ENCODE measurements at places on chromosomes 2 and 18.

- DNase-seq: no peak
Measured at GRCh38 chr2:50491541-50492476, 540.1 kb downstream of the NRXN1 start.

GRCh38 chr2:174344716-174345461 is 10.1 kb downstream of the SP9 start:
- no peak for DNase-seq

DNA sequence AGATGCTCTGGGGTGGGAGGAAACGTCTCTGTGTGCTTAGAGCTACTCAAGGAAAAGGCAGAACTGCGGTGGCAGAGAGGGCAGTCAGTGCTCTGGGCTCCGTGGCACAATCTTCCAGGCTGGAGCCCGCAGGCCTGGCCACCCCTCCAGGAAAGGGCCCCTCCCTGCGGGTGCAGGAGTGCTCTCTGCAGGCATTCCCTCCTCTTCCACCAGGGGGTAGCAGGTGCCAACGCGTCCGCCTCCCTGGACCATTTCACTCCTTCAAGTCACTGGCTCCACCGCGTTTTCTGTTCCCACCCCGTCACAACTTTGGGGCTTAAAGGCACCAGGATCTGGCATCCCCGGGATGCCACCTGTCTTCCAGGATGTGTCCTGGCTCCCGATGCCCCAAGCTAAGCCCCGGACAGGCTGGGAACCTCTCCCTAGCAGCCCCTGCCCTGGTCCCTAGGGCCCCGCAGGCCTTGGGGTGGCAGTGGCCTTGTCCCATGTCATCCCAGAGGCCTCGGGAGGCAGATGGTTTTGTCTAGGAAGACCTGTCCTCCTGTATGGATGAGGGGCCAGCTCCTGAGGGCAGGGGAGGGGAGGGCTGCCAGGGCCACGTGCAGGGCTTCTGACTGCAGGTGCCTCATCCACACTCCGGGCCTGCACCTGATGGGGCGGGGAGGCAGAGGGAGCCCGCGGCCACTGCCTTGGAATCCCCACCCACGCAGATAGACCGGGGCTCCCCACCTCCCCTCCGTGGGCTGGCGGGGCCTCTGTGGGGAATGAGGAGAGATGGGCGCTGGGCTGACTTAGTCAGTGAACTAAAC is 26.4 kb downstream of the KCNIP3 start:
- DNase-seq: no peak

GRCh38 chr2:46164529-46165301 is 132.5 kb upstream of the EPAS1 start:
- DNase-seq: no peak

DNA sequence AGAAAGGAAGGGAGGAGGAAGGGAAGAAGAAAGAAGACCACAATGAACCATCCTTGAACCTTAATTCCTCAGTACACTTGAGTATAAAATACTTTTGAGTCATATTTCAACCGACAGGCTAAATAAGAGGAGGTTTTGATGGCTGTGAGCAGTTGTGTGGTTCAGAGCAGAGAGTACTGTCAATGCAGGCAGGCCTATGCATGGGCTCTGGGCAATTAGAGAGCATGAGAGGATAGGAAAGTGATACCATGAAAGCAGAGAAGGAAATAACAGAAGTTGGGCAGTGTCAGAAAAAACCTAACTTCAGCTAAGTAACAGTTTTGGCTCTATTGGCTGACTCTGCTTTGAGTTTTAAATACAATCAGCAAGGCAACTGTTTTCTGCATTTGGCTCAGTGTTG is 123.6 kb upstream of the STK17B start:
- no peak for DNase-seq

DNA sequence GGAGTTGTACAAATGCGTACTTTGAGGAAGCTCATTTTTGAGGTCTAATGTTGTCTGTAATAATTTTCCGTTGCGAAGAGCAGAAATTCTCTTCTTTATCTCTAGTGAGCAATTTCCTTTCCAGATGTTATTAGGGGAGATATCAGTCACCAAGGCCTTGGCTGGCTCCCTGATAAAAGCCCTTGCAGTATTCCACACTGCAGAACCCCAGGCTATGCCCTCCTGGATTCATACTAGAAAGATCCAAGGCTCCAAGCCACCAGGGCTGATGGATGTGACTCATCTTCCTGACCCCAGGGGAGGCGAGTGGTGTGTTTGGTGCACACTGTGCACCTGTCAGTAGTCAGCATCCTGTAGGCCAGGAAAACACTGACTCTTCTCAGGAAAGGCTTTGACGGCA is 34.7 kb downstream of the INO80C start:
- DNase-seq: no peak

DNA sequence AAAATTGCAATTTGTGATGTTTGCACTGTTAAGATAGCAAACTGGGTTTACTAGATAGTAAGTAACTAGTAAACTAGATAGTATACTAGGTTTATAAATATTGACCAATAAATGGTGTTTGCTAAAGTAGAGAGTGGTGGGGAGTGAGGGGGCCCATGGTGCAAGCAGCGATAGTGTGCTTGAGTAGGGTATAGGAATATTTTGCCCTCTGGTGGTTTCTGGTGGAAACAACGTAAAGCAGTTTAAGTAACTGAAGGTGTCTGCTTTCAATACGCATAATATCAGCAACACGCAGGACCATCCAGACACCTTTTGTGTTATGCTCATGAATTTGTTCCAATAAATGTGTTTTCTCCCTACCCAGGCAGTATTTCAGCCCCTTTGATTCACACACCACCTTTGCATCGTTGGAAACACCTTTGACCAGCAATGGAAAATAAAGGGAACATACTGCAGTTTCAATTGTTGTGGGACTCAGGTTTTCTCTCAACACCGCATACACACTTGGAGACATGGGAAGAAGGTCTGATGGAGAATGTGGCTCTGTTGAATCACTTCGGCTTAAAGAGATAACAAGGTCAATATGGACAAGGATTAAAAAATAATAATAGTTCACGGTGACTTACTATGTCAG is 16.7 kb upstream of the STAT1 start:
- no peak for DNase-seq

- DNase-seq: no peak
Measured at GRCh38 chr2:179550214-179550613, 285.6 kb upstream of the SESTD1 start.

- no peak for DNase-seq
Measured at GRCh38 chr2:101111917-101112771, 39.0 kb downstream of the TBC1D8 start.

DNA sequence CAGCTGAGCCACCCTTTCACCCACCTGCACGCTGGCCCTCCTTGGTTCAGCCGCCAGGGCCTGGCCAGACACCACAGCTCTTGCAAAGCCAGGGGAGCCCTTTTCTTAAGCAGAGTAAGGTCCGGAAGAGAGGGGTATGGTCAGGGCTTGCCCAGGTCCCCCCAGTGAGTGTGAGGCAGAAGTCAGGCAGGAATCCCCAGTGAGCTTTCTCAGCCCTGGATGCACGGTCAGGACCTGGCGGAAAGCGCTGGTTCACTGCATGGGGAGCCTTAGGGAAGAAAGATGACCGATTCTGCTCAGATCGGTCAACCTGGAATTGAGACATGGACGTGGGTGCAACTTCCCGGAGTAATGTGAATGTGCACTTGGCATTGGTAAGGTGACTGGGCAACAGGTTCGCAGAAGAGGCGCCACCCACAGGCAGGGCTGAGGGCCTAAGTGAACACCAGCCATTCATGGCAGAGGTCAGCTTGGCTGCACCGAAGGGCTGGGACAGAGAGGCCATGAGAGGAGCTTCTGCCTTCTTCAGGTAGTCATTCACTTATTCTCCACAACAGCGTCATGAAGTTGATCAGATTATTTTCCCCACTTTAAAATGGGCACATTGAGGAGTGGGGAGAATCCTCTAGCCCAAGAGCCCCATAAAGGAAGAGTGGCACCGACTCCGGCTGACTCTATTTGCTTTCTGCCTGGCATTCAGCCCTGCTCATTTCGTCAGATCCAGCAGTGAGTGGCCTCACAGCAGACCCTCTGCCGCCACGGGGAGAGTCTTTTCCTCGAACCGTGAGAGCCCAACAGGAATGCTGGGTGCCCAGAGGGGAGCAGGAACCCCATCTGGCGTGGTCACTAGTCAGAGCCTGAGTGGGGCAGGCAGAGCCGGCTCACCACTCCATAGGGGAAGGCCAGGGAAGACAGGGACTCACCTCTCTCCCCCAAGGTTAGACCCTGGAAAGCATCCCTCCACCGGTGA is 35.8 kb downstream of the SCTR start:
- DNase-seq: no peak

- no peak for DNase-seq
Measured at GRCh38 chr2:105526000-105526925, 127.4 kb upstream of the FHL2 start.

GRCh38 chr2:74856004-74856578 is 22.2 kb downstream of the HK2 start:
- DNase-seq: no peak

GRCh38 chr2:236523249-236523648 is 46.4 kb upstream of the ACKR3 start:
- no peak for DNase-seq

GRCh38 chr2:45274250-45274926 is 265.1 kb upstream of the SIX2 start:
- no peak for DNase-seq

DNA sequence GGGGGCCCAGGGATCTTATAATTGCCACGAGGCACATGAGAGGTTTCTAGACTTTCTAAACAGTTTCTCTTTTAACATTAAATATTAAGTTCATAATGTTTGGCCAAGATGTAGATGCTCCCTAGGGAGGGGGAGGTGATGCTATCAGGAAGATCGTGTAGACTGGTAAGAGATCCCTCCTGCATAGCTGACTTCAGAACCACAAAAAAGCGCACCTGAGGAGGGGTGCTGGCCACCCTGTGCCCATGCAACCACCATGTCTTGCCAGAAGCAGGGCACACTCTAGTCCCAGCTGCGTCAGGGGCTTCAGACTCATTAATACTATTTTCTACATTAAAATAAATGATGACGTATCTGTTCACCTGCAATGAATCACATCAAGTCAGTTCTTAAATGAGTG is 103.4 kb upstream of the SLC35G4 start:
- no peak for DNase-seq

DNA sequence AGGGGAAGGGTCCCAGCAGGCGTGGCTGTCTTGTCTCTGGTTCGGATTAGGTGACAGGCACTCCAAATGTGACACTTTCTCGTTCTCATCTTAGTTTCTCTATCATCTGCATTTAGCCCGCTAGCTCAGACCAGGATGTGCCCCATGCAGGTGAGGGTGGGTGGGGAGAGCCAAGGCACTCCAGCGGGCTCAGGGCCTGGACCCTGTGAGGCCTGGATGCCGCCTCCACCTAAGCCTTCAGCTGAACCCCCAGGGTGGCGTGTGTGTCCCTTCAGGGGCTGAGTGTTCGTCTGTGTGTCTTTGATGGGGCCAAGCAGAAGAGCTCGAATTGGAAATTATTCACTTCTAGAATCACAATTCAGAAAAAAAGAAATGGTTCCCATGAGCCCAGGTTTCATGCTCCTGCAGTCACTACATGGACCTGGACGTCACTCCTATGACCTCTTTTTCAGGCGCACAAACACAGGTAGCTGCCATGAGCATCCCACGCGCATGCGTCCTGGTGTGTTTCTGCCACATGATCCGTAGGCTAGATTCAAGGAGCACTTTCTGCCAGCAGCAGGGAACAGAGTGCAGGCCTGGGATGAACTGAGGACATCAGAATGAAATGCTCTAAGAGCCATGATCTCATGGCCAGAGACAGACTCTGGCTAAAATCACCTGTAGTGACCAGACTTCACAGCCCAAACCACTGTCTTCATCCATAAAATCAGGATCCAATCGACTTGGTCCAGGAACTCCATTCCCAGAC is 25.8 kb downstream of the CIDEA start:
- no peak for DNase-seq

- no peak for DNase-seq
Measured at GRCh38 chr2:101112772-101113157, 38.4 kb downstream of the TBC1D8 start.

DNA sequence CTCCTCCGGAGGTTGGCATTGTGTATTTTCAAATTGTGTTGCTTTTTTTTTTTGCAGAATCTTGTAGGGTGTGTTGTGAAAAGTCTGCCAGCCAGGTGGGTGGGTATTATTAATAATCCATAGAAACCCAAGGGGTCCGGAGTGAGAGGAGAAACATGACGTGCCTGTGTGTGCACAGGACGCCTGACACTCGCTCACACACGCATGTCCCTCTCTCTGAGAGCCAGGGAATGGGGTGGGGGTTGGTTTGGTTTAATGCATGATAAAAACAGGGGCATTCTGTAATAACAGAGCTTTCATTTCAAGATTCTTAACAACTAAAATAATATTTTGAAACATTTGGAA is 224.8 kb downstream of the FAM210A start:
- no peak for DNase-seq

GRCh38 chr2:196971574-196972279 is 45.2 kb upstream of the PGAP1 start:
- no peak for DNase-seq

DNA sequence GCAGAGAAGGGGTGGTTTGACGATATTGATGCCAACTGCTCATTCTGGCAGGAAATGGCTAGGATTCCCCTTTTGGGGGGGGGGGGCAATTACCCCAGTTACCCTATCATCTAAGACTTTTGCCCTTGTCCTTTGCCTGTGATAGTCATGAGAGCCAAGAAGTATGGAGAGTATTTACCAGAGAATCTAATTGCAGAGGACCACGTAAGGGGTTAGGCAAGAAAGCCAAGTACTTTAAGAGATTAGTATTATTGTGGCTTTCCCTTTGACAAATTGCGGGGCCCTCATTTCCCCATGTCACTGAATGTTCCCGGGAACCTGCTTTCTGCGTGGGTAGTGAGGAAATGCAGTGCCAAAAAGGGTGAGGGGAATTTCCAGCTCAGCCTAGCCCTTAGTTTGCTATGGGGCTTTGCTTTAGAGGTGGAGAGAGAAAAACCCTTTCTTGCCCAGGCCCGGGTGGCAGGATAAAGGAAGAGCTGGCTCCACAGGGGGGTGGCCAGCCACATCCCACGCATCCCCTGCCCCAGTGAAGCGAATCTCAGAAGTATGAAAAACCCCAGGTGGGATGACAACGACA is 1.5 kb downstream of the AQP4 start:
- no peak for DNase-seq

DNA sequence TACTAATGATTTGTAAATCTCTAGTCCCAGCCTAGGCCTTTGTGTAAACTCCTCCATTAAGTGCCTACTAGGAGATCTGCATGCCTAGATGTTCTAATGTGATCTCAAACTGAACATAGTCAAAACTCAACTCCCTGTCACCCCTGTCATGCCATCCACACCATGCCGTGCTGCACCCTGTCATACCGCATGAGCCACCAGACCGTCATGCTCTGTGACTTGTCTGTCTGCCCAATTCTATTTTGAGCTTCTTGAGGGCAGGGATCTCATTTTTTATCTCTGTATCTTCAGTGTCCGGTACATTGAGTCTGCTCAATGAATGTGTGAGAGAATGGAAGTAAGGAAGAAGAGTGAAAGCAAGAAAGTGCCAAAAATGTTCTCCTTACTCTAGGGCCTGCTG is 35.5 kb downstream of the GREB1L start:
- no peak for DNase-seq

- no peak for DNase-seq
Measured at GRCh38 chr2:177808984-177809809, 263.4 kb downstream of the PDE11A start.

DNA sequence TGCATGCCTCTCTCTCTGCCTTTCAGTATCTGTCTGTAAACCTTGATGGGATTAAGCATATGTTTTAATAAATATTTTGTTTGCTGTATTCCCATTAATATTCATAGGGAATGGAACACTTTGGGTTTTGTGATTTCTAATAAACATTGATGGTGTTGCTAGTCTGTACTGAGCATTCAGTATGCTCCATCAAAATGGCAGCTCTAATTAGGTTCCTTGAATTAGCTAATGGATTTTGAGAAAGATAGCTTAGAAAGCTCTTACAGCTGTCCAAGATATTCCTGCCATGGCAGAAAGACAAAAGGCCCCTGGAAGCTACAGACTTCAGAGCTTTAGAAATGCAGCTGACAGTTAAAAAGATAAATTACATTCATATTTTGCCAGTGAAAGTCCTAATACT is 199.2 kb upstream of the NRP2 start:
- no peak for DNase-seq
